ENCODE measurements at places on chromosomes 1 and 21.

- peak; percentile 14 for DNase-seq
These were observed 29.6 kb upstream of the CADM3 start for GRCh38 chr1:159141584-159142390.

- no peak for DNase-seq
These were observed 31.1 kb upstream of the POFUT2 start for GRCh38 chr21:45318556-45319404.

GRCh38 chr21:44636209-44637017 is 743 bp upstream of the KRTAP10-10 start:
- DNase-seq, result no peak

- no peak for DNase-seq
These were observed 5.3 kb upstream of the GADD45A start for GRCh38 chr1:67679691-67680090.

GRCh38 chr21:41255190-41255589 is 61.4 kb upstream of the FAM3B start:
- no peak for DNase-seq

DNA sequence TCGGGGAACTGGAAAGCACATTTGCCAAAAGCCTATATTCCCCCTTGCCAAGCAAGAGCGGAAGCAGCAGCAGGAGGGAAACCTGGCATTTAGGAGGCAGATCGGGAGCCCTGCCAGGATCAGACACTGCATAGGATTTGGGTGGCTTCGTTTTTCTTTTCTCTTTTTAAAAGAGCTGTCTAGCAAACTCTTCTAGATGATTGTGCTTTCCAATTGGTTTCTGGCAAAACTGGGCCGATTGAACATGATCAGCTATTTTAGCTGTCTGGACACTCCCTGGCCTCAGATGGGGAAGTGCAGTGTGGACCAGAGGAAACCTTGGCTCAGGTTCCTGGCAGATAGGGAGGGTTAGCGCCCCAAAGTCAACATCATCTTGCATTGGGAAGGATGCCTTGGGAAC is 414.0 kb upstream of the KAZN start:
- no peak for DNase-seq

- DNase-seq, result peak; percentile 16
These were observed 12.4 kb downstream of the NRIP1 start for GRCh38 chr21:15052459-15052763.

- no peak for DNase-seq
These were observed 109.4 kb downstream of the KIF26B start for GRCh38 chr1:245264226-245264625.

DNA sequence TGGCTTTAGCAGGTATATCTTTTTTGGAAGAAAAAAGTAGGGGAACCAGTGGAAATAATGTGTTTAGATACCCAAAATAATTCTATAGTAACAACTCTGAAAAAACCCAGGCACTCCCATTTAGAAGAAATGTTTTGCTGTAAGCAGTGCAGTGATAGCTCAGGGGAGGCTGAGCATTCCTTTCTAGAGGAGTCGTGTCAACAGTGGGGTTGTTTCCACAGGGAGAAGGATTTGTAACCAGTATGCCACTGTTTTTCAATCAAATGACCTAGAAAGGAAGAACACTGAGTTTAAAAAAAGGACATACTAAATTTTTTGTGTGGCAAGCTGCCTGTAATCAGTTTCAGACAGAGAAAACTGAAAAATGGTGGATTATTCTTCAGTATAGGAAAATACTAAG is 2.4 kb downstream of the PGD start:
- DNase-seq, result no peak

DNA sequence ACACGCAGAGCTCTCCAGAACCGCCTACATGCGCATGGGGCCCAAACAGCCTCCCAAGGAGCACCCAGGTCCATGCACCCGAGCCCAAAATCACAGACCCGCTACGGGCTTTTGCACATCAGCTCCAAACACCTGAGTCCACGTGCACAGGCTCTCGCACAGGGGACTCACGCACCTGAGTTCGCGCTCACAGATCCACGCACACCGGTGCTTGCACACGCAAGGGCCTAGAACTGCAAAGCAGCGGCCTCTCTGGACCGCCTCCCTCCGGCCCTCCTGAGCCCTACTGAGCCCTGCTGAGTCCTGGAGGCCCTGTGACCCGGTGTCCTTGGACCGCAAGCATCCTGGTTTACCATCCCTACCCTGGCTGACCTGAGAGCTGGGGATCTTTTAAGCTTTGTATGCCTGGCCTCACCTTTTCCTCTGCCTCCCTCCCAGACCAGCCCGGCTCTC is 8.3 kb downstream of the OLIG2 start:
- no peak for DNase-seq

DNA sequence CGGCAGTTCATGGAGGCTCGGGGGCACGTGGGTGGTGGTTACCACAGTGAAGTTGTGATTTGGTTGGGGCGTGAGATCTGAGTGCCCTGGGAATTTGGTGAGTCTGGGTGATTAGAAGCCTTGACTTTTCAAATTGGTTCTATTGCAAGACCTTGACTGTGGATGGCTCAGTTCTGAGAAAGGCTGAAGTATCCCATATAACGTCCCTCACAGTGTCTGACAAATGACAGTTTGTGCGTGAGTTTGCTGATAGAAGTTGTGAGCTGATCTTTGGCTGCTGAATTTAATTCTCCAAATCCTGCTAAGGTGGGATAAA is 549 bp downstream of the MSH4 start:
- no peak for DNase-seq

DNA sequence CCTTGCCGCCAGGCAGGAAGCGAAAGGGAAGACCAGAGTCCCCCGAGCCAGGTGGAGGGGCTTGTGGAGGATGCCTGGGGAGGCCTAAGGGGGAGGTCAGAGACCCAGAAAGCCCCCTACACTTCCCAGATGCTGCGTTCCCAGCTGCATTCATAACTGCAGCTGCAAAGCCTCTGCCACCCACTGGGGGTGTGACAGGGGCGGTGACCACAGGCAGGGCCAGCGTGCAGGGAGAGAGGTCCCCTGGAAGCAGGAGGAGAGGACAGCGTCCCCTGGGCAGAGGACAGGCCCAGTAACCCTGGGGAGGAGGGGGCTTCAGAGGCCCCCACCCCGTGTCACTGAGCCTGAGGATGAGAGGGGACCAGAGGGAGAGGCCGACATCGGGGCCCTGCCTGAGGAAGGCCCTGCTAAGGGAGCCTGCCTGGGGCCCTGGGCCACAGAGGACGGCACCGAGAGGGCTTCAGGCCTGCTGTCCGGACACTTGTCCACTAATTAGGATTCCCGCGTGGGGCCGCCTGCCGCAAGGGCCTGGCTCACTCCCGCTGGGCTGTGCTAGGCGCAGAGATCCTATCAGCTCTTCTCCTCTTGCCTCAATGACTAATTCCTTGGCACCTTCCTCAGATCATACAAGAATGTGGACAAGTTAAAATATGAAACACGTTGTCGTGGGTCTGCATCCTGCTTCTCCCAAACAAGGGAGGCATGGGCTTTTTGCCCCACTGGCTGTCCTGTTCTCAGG is 49.1 kb upstream of the CCDC27 start:
- no peak for DNase-seq

DNA sequence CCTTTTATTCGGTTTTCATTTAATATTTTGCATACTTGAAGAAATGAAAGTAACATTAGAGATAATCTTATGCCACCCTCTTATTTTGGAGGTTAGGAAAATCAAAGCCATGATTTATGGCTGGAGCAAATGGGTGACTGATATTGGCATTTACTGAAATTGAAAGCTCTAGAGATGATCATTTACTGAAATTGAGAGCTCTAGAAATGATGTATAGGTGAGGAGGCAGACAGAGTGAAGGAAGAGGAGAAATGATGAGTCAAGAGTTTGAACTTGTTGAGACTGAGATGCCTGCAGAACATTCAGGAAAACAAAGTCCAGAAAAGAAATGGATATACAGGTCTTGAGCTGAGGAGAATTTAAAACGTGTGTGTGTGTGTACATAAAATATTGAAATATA is 217.6 kb downstream of the LTN1 start:
- DNase-seq, result no peak

- DNase-seq, result no peak
These were observed 3.3 kb downstream of the PDZK1IP1 start for GRCh38 chr1:47186267-47187185.

GRCh38 chr1:56553046-56553445 is 26.3 kb downstream of the PLPP3 start:
- no peak for DNase-seq

GRCh38 chr1:202047977-202048376 is 37.6 kb downstream of the ELF3 start:
- no peak for DNase-seq

DNA sequence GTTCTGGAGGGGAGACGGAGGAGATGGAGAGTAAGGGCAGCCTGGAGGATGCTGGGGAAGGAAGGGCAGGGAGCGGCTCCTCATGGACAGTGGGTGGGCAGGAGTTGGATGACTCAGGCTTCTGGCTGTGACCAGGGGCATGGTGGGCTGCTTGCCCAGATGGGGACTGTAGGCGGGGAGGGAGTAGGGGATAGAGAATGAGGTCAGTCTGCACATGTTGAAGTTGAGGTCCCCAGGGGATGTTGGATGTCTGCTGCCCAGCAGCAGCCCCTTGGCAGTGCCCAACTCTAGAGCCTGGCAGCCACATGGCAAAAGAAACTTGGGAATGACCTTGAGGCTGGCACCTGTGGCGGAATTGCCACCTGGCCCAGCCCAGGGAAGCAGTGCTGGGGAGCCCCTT is 6.4 kb downstream of the SELENON start:
- DNase-seq, result no peak

- no peak for DNase-seq
These were observed 1.9 kb upstream of the SLC27A3 start for GRCh38 chr1:153773096-153773921.

DNA sequence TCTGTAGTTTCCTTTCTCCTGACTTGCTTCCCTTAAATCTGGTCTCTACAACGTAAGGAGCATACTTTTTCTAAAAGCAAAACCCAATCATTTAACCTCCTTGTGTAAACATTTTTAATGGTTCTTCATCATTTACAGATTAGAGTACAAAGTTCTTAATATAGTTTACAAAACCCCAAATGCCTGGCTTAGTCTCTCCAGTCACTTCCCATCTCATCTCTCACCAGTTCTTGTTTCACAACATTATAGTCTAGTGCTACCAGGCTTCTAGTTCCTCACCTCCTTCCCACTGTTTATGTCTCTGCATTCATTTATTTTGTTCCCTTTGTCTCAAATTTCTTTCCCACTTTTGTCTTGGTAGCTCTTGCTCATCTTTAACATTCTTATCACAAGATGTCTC is 168.4 kb downstream of the FASLG start:
- no peak for DNase-seq

DNA sequence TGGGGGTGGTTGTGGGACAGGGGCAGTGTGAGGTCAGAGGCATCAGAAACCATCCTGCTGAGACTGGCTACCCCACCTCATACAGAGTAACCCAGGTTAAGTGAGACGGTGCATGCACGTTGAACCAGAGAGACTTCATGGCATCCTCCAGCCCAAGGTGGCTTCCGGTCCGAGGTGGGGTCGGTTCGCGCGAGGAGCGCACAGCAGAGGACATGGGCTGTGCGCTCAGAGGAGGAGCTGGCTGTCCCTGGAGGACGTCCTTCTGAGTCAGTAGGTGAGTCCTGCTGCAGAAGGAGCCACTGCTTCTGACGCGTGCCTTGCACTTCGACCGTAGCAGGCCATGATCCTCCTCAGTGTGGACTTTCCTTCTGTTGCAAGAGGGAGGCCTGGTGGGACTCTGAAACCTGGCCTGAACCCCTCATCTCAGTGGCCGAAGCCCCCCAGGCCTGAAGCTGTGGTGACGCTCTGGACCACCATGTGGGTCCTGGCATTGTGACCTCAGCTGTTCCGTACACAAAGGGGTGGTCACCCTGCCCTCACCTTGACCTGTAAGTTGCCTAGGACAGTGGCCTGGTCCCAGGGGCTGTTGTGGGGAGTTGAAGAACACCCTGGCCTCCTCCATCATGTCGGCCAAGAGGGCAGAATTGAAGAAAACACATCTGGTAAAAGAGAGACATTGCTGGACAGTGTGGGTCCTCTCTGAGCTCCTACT is at the start of gene TEX35:
TEX35 (plus strand) TSS at position 544 of the 712 bp plus-strand sequence; CDS start at position 624, 80 bp downstream.
- no peak for DNase-seq

DNA sequence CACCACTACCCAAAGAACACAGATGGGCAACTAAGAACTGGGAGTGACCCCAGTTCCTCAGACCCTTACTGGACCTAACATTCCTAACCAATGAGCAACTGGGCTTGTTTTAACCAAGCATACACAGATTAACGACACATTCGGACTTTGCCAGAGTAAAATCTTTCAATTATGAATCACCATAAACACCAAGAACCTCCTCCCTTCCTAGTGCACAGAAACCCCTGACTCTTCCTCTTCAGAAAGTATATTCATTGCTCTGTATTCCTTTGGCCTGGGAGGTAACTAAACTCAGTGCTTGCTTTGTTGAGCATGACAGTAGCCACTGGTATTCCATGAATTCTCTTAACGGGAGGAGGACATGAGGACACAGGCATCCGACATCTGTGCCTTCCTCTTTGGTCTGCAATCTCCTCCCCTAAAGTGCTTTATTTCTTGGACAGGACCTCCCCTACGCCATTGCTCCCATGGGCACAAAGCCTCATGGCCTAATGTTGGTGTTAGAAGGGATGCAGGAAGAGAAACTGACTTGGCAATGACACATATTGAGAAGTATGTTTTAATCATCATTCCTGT is 42.7 kb downstream of the SEC16B start:
- no peak for DNase-seq

GRCh38 chr21:38126666-38127303 is 130.0 kb upstream of the KCNJ15 start:
- DNase-seq, result no peak

DNA sequence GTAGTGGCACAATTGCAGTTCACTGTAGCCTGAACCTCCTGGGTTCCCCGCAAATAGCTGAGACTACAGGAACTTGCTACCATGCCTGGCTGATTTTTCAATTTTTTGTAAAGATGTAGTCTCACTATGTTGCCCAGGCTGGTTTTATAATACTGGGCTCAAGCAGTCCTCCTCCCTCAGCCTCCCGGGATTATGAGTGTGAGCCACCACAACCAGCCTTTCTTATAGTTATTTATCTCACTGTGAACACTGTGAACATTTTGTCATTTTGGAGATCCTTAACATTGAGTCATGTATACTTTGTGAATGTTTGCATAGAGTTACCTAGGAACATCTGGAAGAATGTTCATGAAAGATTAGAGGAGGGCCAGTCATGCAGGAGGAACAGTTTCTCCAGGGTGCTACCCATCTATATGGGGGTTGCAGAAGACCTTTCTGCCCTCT is 127.1 kb upstream of the CACYBP start:
- DNase-seq, result no peak

DNA sequence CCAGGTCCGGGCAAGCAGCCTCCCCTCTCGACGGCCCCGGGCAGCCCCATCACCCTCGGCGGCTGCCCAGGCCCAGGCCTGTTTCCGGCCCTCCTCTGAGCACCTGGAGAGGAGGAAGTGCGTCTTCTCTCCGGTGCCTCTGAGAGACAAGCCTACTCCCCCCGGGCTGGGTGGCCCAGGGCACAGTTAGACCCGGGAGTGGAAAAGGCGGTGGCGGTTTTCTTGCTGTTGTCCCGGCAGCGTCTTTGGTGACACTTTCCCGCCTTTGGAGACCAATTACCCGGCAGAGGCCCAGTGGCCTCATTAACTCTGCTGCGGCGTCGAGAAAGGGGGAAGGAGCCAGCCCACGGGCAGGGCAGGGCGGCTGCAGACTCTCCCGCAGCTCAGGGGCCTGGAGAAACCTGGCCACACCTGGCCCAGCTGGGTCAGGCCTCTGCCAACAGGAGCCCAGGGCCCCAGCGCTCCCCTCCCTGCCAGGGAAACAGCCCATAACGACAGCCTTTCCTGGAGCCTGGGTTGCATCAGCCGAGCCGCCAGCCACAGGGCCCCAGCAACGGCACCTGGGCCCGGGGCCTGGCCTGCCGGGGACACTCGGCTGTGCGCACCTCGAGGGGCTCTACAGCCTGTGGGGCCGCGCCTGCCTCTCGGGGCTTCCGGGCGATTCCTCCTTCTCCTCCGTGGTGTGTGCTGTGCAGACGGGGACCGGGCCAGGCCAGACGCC is 28.4 kb upstream of the C1orf159 start:
- peak; percentile 2 for DNase-seq
